Spinal cord (tissue), 10 donors: ENCODE measurements at places on chromosomes 1 and 21. TPM values are rescaled to one million over a fixed set of nuclear protein-coding genes. Genes with fewer than 3 reads are reported as not detected.
A peak's percentile ranks its signal among the peaks of the same experiment; 100 is the strongest.

ZNF695 gene
- 2.6 TPM for total RNA-seq

GBP3 gene
- total RNA-seq = 7.9 TPM

TCHHL1 gene
- not detected for total RNA-seq

ZYG11A gene
- 0.59 TPM for total RNA-seq

CCDC181 gene
- 14.8 TPM for total RNA-seq

AADACL3 gene
- not detected for total RNA-seq

KRTAP11-1 gene
- total RNA-seq = not detected

- no peaks in the 10 kb centered on the region for H3K36me3 ChIP-seq
- H3K4me1 ChIP-seq = no peaks in the 10 kb centered on the region
- no peak overlapping the region for H3K27ac ChIP-seq
- H3K27me3 ChIP-seq = no peaks in the 10 kb centered on the region
- no peak for DNase-seq
Observed at GRCh38 chr21:24200052-24200451, 1407.2 kb downstream of the MRPL39 start.

GRCh38 chr1:225462714-225463574, 35.1 kb upstream of the LBR start:
- no peaks in the 10 kb centered on the region for H3K27me3 ChIP-seq
- H3K4me3 ChIP-seq = no peak overlapping the region
- DNase-seq = peak; percentile 86
- no peaks in the 10 kb centered on the region for H3K36me3 ChIP-seq
- H3K4me1 ChIP-seq = peaks cover 46% of the 10 kb centered on the region

GRCh38 chr1:53121319-53122172, 20.9 kb downstream of the SLC1A7 start:
- H3K4me3 ChIP-seq = no peak overlapping the region
- no peaks in the 10 kb centered on the region for H3K36me3 ChIP-seq
- no peak overlapping the region for H3K27ac ChIP-seq
- H3K4me1 ChIP-seq = peaks cover 38% of the 10 kb centered on the region

DNA sequence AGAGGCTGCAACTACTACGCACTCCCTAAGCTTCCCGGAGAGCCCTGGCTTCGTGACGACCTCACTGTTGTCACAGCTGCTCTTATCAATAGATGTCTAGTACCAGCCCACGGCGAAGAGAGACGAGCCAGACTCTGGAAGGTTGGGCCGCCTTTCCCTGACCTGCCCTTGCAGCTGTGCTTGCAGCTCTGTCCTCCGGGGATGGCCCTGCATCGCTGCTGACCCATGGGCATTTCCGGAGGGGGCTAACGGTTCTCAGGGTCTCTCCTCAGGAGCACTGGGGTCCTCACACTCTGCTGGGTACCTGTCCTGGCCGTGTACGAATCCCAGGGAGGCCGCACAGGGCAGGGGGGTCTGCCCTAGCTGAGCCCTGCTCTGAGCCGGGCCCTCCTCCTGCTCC, 93.8 kb upstream of the COL6A1 start:
- no peaks in the 10 kb centered on the region for H3K36me3 ChIP-seq
- no peak overlapping the region for H3K4me3 ChIP-seq
- H3K27ac ChIP-seq = peak overlapping the region; percentile 88
- peaks cover 57% of the 10 kb centered on the region for H3K4me1 ChIP-seq
- DNase-seq = no peak
- no peaks in the 10 kb centered on the region for H3K27me3 ChIP-seq

DNA sequence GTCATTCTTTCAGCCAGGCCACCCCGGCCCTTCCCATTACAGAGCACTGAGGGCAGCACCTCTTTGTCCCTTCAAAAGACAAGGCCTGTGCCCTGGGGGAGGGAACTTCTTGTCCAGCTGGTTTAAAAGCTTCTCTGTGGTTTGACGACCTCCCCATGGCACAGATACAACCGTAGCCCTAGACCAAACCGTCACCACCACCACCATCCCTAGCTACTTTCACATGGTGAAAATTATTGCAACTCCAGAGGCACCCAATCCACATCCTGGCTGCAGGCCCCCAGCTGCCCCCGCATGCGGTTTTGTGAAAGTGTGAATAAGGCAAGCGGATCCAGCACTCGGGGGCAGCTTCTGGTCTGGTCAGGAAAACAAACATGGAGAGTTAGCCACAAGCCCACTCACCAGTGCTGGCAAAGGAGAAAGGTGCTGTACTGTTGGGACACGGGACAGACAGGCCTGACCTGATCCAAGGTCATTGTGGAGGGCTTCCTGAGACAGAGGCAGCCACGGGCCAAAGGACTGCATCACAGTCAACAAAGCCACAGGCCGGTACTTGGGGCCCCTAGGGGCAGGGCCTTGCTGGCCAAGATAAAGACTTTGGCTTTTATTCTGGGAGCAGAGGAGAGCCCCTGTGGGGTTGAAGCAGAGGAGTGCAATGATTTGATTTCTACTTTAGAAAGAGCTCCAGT, 31.2 kb downstream of the CDCA8 start:
- no peak overlapping the region for H3K4me3 ChIP-seq
- H3K27ac ChIP-seq = no peak overlapping the region
- peaks cover 44% of the 10 kb centered on the region for H3K4me1 ChIP-seq
- no peak for DNase-seq
- peaks cover 50% of the 10 kb centered on the region for H3K36me3 ChIP-seq
- H3K27me3 ChIP-seq = no peaks in the 10 kb centered on the region

GRCh38 chr1:155173478-155174323, at the start of gene TRIM46:
TRIM46 (plus strand) TSS chr1:155173849; CDS start chr1:155173967, 118 bp downstream.
- peak within 1 kb of the TSS; percentile 90 for H3K27ac ChIP-seq
- H3K4me3 ChIP-seq = peak within 1 kb of the TSS; percentile 95
- H3K36me3 ChIP-seq = peaks cover 44% of the 10 kb centered on the region
- peaks cover 54% of the 10 kb centered on the region for H3K4me1 ChIP-seq

DNA sequence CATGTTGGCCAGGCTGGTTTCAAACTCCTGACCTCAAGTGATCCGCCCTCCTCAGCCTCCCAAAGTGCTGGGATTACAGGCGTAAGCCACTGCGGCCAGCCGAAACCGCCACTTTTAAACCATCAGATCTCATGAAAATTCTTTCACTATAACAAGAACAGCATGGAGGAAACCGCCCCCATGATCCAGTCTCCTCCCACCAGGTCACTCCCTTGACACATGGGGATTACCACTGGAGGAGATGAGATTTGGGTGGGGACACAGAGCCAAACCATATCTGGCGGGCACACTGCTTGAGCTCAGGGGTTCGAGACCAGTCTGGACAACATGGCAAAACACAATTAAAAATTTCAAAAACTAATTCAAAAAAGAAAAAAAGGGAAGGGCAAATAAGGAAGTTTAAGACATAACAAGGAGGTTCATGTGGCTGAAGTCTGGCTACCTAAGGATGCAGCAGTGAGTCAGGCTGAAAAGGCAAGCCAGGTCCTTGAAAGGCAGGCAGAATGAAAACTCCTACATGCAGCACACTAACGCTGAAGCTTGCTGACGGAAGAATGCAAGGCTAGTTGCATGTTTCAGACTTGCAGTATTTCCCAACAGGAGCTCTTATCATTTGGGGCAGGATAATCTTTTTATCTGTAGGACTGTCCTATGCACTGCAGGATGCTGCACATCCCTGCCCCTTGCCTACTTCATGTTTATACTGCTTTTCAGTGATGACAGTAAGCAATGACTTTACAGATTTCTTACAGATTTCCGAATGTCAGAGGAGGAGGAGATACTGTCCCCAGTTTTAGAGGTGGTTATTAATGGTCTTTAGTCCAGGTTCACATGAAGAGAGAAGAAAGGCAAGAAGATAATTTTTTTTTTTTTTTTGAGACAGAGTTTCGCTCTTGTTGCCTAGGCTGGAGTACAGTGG, 49.3 kb downstream of the FBXO42 start:
- H3K36me3 ChIP-seq = peaks cover 51% of the 10 kb centered on the region
- DNase-seq = no peak
- no peak overlapping the region for H3K27ac ChIP-seq
- H3K4me1 ChIP-seq = no peaks in the 10 kb centered on the region
- no peak overlapping the region for H3K4me3 ChIP-seq

DNA sequence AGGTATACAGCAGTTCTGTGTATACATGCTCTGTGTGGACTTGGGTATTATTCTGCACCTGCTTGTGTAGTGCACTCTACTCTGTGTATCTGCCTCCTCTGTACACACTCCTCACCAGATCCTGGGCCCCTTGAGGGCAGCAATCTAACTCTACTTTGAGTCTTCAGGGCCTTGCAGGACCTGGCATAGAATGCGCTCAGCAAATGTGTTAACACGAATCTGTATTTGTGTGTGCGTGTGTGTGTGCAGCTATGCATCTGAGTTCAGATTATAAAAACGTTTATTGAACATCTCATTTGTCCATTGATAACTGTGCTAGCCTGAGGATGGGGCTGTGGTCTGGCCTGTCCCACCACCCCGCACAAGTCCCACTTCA, 3.9 kb upstream of the MEF2D start:
- no peak for DNase-seq
- no peaks in the 10 kb centered on the region for H3K36me3 ChIP-seq
- H3K4me3 ChIP-seq = peak overlapping the region; percentile 62
- H3K27me3 ChIP-seq = no peaks in the 10 kb centered on the region
- H3K4me1 ChIP-seq = peaks cover 47% of the 10 kb centered on the region

DNA sequence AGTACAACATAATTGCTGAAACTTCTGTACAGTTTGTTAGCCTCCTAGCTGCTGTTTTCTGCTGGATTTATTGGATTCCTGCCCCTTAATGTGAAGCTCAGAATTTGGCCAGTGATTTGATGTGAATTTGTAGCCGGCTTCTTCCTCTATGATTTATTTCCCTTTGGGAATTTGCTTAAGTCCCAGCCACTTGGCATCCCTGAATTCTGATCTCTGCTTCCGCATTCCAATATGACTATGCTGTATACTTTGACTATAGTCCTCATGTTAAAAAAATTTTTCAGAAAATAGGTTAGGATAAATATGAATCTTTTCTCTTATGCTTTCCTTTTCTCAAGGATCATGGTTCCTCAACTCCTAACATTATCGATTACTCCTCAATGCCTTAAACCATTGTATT, 12.4 kb upstream of the LRIF1 start:
- no peak for DNase-seq
- H3K27me3 ChIP-seq = peaks cover 2% of the 10 kb centered on the region
- no peak overlapping the region for H3K27ac ChIP-seq
- no peaks in the 10 kb centered on the region for H3K36me3 ChIP-seq
- no peak overlapping the region for H3K4me3 ChIP-seq

GRCh38 chr1:41582851-41583657, 98.6 kb upstream of the EDN2 start:
- H3K4me3 ChIP-seq = no peak overlapping the region
- H3K4me1 ChIP-seq = no peaks in the 10 kb centered on the region
- no peak for DNase-seq
- H3K27me3 ChIP-seq = no peaks in the 10 kb centered on the region
- peaks cover 20% of the 10 kb centered on the region for H3K36me3 ChIP-seq

- H3K4me1 ChIP-seq = peaks cover 66% of the 10 kb centered on the region
- no peak for DNase-seq
- H3K36me3 ChIP-seq = peaks cover 67% of the 10 kb centered on the region
Observed at GRCh38 chr1:15950763-15951295, 25.1 kb downstream of the ZBTB17 start.

- peaks cover 38% of the 10 kb centered on the region for H3K36me3 ChIP-seq
- no peaks in the 10 kb centered on the region for H3K27me3 ChIP-seq
- no peak overlapping the region for H3K27ac ChIP-seq
- DNase-seq = no peak
Observed at GRCh38 chr21:44058652-44058964, 46.5 kb downstream of the TRAPPC10 start.

DNA sequence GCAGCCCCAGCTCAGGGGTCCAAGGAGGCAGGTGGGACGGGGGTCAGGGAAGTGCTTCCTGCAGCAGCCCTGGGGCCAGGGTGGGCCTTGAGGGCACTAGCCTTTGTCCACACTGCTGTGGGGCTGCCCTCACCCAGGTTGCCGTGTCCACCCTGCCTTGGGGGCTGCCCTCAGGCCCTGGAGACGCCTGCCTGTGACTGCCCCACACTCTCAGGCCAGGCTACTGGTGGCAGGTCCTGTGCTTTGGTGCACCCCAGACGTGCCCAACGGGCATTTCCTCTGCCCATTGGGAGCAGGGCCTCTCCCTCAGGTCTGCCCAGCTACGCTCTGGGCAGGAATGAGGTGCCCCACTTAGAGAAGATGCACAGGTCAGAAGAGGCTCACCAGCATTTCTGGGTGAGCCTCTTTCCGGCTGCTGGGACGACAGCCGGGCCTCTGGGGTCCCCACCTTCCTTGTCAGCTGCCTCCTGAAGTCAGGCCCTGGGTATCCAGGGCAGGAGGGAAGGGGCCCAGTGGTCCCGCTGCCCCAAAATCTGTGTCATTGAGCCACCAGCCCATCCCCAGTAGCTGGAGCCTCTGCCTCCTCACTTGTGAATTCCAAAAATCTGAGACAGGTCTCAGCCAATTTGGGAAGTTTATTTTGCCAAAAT, 2.7 kb upstream of the MMEL1 start:
- H3K27ac ChIP-seq = no peak overlapping the region
- no peaks in the 10 kb centered on the region for H3K27me3 ChIP-seq
- peaks cover 11% of the 10 kb centered on the region for H3K36me3 ChIP-seq
- H3K4me1 ChIP-seq = peaks cover 26% of the 10 kb centered on the region
- DNase-seq = no peak

- no peak for DNase-seq
- H3K4me1 ChIP-seq = peaks cover 14% of the 10 kb centered on the region
- H3K4me3 ChIP-seq = no peak overlapping the region
- H3K36me3 ChIP-seq = peaks cover 15% of the 10 kb centered on the region
- H3K27ac ChIP-seq = no peak overlapping the region
Observed at GRCh38 chr1:230205719-230206198, 138.7 kb downstream of the GALNT2 start.

- H3K27me3 ChIP-seq = no peaks in the 10 kb centered on the region
- no peak for DNase-seq
- no peaks in the 10 kb centered on the region for H3K4me1 ChIP-seq
- no peak overlapping the region for H3K4me3 ChIP-seq
- H3K27ac ChIP-seq = no peak overlapping the region
Observed at GRCh38 chr1:220990427-220991339, 111.4 kb downstream of the HLX start.

- H3K4me3 ChIP-seq = no peak overlapping the region
- no peaks in the 10 kb centered on the region for H3K36me3 ChIP-seq
- no peak for DNase-seq
- no peaks in the 10 kb centered on the region for H3K27me3 ChIP-seq
- no peak overlapping the region for H3K27ac ChIP-seq
Observed at GRCh38 chr1:239443361-239443760, 57.0 kb downstream of the CHRM3 start.
